ENCODE measurements at places on chromosomes 16 and 17.

- no peak for DNase-seq
Observed at GRCh38 chr17:8499171-8499570, 63.5 kb downstream of the NDEL1 start.

DNA sequence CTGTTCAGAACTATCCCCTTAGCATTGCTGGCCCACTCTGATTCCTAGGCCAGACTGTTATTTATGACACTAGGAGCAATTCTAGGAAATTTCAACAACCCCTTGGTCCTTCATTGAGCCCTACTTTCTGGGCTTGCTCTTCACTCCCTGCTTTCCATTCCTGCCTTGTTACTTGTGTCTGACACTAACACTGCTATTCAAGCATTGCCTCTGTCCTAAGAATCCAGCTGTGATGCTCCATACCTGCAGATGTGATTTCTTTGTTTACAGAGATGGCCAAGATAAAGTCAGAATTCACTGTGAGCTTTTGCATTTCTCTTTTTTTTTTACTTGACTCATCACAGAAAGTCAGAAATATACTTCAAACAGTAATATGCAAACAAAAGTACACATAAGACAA is 377.2 kb upstream of the GOT2 start:
- no peak for DNase-seq

DNA sequence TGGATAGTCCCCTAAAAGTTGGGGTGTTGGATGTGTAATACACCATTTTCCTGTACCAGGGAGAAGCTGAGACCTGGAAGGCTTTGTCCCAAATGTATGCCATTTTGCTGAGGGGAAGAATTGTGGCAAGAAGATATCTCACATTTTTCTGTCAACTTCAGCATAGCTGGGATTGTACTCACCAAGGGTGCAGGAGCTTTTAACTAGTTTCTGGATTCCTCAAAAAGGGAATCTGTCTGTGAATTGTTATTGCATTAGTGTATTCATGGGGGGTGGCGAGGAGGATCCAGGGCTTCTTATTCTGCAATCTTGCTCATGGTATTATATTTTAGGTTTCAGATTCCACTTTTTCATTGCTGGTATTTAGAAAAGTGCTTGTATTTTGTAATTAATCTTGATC is 208.2 kb upstream of the MYOCD start:
- no peak for DNase-seq

- no peak for DNase-seq
Observed at GRCh38 chr17:1732833-1733321, 8.4 kb downstream of the WDR81 start.

DNA sequence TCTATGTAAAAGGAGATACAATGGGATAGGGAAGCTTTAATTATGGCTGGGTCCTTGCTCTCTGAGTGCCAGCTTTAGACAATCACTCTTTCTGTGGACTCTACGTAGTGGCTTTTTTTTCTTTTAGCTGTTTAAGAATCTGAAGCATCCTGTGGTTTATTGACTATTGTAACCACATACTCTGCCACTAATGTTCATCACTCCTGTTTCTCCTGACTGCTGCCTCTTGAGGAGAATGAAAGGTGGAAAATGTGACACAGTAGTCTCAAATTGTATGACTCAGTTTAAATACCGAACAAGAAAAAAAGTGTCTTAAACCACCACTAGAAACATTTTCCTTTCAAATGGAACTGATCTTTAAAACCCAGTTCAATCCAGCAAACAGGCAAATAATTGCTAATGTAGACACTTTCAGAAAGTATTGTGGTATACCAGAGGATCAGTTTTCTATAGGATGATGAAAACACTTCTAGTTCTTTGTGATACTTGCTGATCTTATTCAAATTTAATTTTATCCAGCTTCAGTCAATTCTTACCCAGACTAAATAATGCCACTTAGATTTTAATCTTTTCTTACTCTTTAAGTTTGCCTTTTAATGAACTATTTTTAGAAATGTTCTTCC is 302.7 kb upstream of the PMFBP1 start:
- no peak for DNase-seq

- DNase-seq = peak; percentile 90
Observed at GRCh38 chr17:3888343-3889171, 4.3 kb downstream of the CAMKK1 start.

DNA sequence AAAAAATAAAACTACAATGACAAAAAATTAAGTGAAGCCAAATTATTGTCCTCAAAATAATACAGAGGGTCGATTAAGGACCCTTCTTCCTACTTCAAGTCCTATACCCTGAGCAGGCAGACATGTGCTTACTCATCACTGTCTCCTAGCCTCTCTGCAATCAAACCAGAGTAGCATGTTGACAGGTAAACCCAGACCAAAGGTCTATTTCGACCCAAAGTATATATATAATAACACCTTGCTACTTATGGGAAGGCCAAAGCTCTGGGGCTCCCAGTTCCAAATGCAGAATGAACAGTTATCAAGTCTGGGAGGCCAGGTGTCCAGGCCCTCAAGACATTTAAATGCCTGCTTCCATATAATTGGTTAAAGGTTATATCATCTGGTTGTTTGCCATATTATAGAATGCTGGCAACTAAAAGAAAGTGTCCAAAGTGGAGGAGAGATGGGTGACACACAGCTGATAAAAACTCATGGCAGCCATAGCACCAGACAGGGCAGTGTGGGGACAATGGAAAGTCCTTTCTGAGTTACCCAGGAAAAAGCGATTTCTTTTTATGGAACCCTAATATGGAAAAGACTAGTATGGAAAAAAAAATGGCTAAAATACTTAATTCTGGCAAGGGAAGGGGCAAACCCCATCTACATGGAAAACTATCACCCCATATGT is 53.6 kb downstream of the N4BP1 start:
- DNase-seq = no peak

GRCh38 chr16:85924675-85925074 is 25.7 kb downstream of the IRF8 start:
- no peak for DNase-seq

- DNase-seq = no peak
Observed at GRCh38 chr16:76768948-76769347, 422.0 kb upstream of the MON1B start.

DNA sequence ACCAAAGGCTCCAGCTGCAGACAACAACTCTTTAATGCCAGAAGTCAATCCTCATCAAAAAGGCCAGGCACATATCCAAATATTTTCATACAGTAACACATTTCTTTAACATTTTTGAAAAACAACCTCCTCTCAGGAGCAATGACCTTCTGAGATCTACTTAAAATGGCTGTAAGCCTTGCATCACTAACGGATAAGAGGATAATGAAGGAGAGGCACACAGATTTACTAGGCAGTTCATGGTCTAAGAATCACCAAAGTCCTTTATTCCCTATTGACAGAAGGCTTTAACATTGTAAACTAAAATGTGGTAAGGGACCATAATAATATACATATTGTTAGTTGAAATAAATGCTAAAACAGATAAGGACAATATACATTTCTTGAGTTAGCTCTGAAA is 114.7 kb downstream of the USP32 start:
- DNase-seq = no peak

- no peak for DNase-seq
Observed at GRCh38 chr16:25018972-25019617, 3.9 kb upstream of the ARHGAP17 start.

- no peak for DNase-seq
Observed at GRCh38 chr16:87337262-87337771, 20.1 kb upstream of the C16orf95 start.
